ELR (cell line): ENCODE measurements at places on chromosomes 4 and X.

GRCh38 chr4:173685165-173685830 is 155.3 kb upstream of the HAND2 start:
- no peak for DNase-seq

- DNase-seq, result no peak
These were observed 20.8 kb downstream of the CNOT6L start for GRCh38 chr4:77798385-77798784.

GRCh38 chr4:25343671-25344070 is 31.1 kb downstream of the ZCCHC4 start:
- peak; percentile 64 for DNase-seq

DNA sequence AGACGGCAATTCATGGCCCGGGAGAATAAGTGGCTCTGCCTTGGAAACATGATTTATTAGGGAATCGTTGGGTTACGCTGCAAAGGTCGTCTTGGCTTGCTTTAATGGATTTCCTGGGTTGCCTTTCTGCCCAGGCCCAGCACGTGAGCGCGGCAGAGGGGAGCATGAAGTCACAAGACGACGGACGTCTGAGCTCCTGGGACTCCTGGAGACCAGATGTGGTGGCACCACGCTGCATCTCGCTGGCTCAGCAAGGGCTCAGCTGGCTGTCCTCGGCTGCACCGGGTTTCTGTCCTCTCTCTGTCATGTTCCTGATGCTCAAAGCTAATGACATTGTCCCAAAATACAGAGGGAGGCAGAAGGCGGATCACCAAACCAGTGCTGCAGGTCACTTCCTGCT is 61.2 kb downstream of the C4orf50 start:
- DNase-seq, result no peak

GRCh38 chrX:71930298-71930697 is 19.7 kb downstream of the NHSL2 start:
- DNase-seq, result peak; percentile 6

- peak; percentile 27 for DNase-seq
These were observed 161.6 kb downstream of the SMIM20 start for GRCh38 chr4:26075583-26075982.

DNA sequence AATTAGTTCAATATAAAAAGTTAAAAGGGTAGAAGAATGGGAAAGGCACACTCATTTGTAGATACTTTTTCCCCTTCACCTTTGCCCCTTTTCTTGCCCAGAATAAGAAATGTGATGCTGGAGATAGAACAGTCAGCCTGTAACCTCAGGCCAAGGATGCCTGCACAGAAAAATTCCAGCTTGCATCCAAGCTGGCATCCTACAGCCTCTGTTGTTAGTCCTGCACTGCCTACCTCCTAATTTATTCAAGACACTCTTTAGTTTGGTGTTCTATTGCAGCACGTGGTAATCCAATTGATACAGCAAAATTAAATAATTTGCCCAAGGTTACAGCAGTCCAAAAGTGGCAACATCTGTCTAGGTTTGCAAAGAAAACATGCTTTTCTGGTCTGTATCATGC is 9.7 kb upstream of the USO1 start:
- DNase-seq, result no peak

GRCh38 chrX:122910697-122911096 is 273.4 kb upstream of the GRIA3 start:
- no peak for DNase-seq

- no peak for DNase-seq
These were observed 156.5 kb downstream of the WDFY3 start for GRCh38 chr4:84809946-84810345.

DNA sequence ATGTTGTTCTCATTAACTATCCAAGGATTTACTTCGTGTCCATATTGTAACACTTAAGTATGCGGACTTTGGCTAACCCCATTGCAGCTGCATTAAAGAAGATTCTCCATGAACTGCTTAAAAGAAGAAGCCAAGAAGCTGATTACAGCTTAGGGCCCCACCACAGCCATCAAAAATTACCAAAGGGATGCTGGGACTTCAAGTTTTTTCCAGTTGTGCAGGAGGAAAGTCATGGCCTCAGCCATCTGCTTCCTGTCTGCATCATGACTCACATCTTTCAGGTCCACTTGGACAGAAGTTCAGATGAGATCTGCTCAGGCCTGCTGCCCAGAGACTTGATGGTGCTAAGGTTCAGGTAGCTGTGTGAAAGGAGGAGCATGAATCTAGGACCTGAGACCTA is 38.8 kb upstream of the CAPN6 start:
- no peak for DNase-seq

DNA sequence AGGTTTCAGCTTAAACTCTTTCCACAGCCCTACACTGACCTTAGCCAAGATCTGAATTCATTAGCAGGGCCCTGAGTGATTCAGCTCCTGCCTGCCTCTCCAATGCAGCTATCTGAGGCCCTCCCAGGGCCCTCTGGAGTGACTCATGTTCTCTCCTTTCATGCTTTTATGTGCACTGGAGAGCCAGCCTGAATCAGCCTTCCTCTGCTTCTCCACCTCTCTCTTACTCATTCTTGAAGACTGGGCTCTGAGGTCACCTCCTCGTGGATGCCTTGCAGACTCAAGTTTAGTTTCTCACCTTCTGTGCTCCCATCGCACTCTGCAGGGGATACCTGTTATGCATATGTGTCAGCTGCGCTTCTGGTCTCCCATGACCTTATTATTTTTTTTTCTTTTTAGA is 3.1 kb upstream of the OCIAD2 start:
- peak; percentile 98 for DNase-seq

- DNase-seq, result no peak
These were observed 12.5 kb upstream of the HS3ST1 start for GRCh38 chr4:11441194-11441556.

GRCh38 chr4:183987987-183988392 is 82.9 kb downstream of the STOX2 start:
- peak; percentile 70 for DNase-seq

DNA sequence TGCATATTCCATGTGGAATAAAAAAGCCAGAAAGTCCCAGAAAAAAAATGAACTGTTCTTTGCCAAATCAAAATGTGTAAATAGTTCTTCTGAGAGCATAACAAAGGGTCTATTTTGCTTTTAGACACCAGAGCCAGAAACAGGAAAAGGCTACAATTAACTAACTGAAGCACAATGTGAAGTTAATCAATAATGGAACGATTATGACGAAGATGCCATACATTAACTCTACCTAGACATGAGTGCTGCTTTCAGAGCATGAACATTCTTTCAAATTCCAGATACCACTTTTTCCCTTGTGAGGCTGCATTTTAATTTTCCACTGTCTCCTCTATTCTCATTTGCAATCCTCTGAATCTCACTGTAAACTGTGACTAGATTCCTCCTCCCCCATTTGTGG is 48.7 kb upstream of the PHOX2B start:
- no peak for DNase-seq

- no peak for DNase-seq
These were observed 5.1 kb downstream of the SETD7 start for GRCh38 chr4:139550724-139551429.

- DNase-seq, result peak; percentile 85
These were observed 71.7 kb upstream of the BCOR start for GRCh38 chrX:40169193-40170101.

GRCh38 chrX:16617382-16617781 is 32.6 kb upstream of the S100G start:
- no peak for DNase-seq

DNA sequence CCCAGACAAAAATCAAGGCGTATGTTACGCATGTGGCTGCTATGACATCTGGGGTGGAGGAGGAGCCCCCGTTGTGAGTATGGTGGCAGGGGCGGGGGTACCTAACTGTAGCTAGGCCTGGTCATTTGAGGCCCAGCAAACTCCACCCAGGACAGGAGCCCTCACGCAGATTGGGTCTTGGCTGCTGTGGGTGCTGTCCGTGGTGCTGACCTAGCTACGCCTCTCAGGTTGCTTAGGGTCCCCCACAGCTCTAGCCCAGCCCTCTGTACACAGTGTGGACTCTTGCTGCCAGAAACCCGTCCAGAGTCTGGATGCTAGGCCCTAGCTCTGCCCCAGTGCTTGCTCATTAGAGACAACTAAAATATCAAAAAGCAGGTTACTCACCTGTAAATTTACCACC is 146.7 kb upstream of the PSAPL1 start:
- peak; percentile 23 for DNase-seq

DNA sequence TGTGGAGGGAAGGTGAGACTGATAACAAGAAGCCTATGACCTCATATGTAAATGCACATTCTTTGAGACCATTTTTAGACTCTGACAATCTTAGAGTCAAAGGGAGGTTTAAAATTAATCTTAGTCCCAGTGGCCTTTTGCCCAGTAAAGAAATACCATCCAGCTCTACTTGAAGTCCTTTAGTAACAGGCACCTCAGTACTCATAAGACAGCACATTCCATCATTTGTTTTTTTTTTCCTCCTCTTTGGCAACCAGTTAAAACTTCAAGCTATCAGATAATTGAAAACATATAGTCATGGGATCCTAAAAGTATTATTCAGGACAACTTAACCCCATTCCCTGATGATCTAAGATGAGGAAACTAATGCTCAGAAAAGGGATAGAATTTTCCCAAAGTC is 4.6 kb downstream of the EDA2R start:
- no peak for DNase-seq

- DNase-seq, result no peak
These were observed 13.0 kb upstream of the SLC16A2 start for GRCh38 chrX:74408304-74408703.

GRCh38 chrX:123340696-123341095 is 156.6 kb downstream of the GRIA3 start:
- no peak for DNase-seq

GRCh38 chr4:79756140-79756895 is 316.7 kb downstream of the ANTXR2 start:
- DNase-seq, result no peak

DNA sequence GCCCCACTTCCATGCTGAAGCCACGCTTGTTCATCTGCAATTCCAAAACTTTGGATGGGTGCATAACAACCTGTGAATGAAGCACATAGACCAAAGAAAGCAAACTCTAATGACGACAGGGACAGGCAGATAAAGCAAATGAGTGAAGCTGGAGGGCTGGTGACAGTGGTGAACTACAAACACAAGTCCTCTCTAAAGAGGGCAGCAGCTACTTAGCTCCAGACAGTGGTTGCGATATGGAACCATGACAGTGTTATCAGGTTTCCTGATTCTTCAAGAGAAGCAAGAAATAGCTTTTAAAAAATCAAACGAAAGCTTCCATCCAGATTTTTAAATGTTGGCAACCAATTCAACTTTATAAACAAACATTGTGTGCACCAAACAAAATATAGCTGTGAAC is 23.8 kb downstream of the NOX1 start:
- no peak for DNase-seq

DNA sequence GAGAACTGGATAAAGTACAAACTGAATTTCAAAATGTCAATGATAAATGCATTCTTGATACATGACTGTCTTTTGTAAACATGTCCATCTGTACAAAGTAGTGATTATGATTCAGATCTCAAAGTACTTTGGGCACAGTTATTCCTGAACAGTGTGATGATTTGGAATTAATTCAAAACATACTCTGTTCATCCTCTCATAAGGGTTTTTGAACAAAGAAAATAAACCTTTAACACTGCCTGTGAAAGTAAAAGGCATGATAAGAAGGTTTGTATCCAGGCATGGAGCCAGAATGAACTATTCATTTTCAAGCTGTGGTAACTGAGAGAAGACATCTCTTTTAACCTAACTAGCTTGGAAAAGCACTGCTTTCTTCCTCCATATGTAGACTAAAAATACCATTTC is 883 bp upstream of the KLHL4 start:
- DNase-seq, result no peak

GRCh38 chr4:6969826-6970800 is 60.5 kb downstream of the TBC1D14 start:
- DNase-seq, result no peak

DNA sequence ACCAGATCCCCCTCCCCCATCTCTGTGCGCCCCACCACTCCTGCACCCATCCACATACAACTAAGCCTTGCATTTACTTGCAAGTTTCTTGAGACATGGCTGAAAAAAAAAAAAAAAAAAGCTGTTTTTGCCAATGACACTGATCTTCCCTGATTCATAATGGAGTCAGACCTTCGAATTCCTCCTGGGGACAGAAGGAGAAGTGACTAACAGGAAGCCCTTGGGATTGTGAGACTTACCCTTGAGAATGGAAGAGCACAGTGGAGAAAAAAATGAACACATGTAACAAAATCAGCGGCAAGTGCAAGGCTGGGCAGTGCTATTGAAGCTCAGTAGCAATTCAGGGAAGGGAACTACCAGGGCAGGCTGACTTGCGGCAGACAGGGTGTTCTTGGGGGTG is 288.4 kb downstream of the BCOR start:
- DNase-seq, result peak; percentile 93

DNA sequence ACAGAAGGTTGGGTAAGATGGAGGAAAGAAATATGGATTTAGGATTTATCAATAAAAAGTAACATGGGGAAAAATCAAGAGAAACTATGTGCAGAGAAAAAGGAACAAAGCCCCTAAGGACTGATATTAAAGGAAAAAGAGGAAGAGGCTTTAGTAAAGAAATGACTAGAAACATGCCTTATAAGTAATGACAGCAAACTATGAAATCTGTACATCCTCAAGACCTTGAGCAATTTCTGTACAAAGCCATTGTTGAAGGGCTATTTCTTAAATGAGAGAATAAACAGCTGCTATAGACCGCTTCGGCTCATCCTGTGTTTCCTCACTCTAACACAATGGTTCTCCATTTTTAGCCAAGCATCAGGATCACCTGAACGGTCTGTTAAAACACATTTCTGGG is 180.3 kb upstream of the ATOH1 start:
- no peak for DNase-seq

DNA sequence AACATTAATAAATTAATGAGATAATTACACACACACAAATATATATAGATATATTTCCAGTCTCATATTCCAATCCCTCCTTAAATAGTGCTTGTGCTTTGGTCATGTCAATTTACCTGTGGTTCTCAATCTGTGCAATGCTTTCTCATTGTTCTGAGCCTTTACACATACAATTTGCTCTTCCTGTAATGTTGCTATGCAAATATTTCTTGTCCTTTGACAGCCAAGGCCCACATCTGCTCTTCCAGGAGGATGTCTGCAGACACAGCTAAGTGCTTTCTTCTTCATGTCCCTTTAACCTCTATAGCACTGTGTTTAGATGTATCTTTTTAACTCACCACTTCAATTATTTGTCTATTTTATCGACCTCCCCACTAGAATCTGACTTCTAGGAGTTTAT is 67.3 kb upstream of the RAPGEF2 start:
- no peak for DNase-seq

DNA sequence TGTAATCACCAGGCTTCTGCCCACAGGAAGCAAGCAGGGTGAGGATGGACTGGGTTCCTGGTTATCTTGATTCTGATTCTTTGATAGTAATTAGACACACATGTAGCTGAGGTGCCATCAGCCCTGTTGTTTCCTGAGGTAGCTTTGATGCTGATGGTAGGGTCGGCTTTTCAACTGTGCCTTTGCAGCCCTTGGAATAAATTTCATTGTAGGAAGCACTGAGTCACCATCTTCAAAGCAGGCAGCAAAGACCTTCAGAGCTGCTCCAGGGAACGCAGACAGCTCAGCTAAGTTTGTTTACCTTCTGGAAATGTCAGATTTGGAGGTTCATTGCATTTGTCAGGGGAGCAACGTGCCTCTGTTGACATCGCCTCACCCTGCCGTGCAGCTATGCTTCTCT is 135.4 kb downstream of the ASMT start:
- no peak for DNase-seq
